ENCODE measurements at places on chromosomes 12 and 14.

GRCh38 chr14:103121846-103122584 lies 1.2 kb upstream of the TNFAIP2 start:
- no peak for DNase-seq

- no peak for DNase-seq
Measured at GRCh38 chr14:89681086-89682018, 264.3 kb upstream of the FOXN3 start.

GRCh38 chr14:89114109-89114508 lies 289.7 kb downstream of the TTC8 start:
- no peak for DNase-seq

DNA sequence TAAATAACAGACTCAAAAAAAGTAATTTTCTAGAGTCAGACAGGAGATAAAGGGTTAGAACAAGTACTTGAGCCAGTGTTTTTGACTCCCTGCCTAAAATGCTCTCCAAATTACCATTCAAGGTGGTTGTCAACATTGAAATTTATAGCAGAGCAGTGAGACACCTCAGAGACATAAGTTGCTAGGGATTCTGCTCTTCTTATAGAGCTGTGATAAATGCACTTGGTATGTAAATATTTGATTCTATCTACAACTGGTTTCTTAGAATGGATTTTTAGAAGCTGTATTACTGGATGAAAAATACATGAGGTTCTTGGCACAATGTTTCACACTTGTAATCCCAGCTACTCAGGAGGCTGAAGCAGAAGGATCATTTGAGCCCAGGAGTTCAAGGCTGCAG lies 83.9 kb upstream of the OSBPL8 start:
- DNase-seq, result no peak

GRCh38 chr12:62401631-62402030 lies 65.0 kb upstream of the MON2 start:
- DNase-seq, result no peak

- DNase-seq, result no peak
Measured at GRCh38 chr12:57129889-57130288, 1.6 kb downstream of the LRP1 start.

GRCh38 chr12:83059107-83059506 lies 372.4 kb downstream of the TMTC2 start:
- no peak for DNase-seq

GRCh38 chr12:116320791-116321217 lies 43.3 kb upstream of the MED13L start:
- no peak for DNase-seq

DNA sequence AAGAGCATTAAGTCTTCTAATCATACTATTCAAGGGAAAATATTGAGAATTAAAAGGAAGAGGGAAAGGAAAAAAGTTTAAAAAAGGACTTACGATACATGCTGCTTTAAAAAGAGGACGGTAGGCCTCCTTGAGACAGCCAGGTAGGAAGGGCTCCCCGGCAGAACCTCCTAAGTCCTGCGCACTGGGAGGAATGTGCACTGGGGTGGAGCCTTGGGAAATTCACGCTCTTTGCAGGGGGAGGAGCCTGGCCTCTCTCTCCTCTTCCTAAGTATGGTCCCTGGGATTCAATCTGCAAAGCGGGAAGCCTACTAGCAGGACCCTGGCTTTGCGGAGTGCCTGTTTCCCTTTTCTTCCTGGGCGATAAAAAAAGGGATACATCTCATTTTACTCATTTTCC lies 553.0 kb downstream of the RPS29 start:
- no peak for DNase-seq

- no peak for DNase-seq
Measured at GRCh38 chr14:47539031-47539461, 136.4 kb downstream of the MDGA2 start.

DNA sequence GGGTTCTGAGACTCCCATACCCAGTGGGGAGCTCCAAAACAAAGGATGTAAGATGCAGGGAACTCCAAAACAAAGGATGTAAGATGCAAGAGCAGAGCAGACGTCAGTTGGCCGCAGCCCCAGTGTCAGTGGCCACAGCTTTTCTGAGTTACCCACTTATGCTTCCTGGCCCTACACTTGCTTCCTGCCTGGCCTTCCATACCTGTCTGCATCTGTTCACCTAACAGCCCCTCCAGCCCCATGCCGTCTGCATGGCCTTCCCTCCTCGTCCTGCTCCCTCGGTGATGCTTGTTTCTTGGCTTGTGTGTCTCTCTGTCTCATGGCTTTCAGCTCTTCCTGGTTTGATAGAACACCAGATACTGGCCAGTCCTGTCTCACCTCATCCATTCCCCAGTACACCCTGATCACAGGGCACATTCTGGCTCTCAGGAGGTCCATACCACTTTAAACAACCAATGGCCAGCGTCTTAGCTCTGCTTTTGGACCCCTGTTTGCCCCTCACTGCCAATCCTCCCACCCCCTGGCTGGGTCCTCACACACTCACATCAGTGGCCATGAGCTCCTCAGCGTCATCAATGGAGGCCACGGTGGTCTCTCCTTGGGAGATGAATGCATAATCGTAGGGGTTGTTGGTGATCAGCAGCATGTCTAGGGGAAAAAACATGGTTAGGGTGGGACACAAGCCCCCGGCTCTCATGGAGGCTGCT lies 5.3 kb downstream of the MYH7 start:
- no peak for DNase-seq

DNA sequence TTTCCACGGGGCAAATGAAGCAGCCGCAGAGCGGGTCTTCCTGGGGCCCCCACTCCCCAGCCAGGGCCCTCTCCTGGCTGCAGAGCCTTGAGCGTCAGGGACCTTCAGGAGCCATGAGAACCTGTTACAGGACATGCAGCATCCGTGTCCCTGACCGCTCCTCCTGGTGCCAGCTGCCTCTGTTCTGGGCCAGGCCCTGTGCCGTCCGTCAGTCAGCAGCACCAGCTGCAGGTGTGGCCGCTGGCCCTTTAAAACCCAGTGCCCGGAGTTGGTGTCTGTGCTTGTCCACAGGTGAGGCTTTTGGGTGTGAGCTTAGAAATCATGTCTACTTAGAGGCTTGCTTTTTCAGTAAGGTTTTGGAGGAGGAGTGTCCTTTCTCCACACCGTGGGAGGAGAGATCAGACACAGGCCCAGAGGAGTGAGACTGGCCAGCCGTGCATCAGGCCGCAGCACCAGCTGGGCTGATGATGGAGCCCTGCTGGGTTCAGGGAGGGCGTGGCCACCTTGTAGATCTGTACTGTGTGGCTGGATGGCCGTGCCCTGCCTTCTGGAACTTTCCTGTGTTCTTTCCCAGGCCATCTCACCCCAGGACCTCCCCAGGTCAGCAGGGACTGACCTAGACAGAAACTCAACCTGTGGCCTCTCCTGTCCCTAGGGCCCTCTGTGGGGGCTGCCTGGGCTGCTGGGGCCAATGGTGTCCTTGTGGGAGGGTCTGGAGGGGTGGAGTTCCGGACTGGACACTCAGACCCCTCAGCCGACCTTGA lies 27.1 kb downstream of the AACS start:
- no peak for DNase-seq

DNA sequence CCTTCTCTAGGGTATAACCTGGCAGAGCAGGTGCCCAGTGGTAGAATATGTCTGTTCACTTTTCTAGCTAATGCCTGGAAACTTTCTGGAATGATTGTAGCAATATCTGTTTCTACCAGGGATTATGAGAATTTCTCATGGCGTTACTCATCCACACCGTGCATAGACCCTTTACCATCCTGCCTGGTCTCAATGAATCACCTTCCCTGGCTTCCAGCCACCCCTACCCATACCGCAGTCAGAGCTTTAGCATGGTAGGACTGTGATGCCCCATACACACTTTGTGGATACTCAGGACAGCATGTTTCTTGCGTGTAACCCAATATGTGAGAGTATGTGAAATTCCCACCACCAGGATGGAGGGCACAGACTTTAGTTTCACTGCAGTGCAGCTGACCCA lies 45.4 kb downstream of the TUNAR start:
- DNase-seq, result no peak

GRCh38 chr12:26121323-26122060 lies 3.3 kb downstream of the BHLHE41 start:
- DNase-seq, result no peak

DNA sequence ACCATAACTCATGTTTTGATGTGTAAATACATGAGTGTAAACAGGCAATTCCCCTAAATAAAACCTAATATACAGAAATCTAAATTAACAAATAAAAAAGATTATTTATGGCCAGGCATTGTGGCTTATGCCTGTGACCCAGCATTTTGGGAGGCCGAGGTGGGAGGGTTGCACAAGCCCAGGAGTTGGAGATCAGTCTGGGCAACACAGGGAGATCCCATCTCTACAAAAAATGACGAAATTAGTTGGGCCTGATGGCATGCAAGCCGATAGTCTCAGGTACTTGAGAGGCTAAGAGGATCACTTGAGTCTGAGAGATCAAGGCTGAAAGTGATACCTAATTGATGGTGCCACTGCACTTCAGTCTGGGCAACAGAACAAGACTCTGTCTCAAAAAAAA lies 48.7 kb downstream of the BCAT1 start:
- no peak for DNase-seq

- no peak for DNase-seq
Measured at GRCh38 chr14:59739794-59740193, 130.8 kb downstream of the RTN1 start.

- no peak for DNase-seq
Measured at GRCh38 chr14:69045857-69046475, 66.9 kb upstream of the ACTN1 start.

GRCh38 chr12:62915204-62915529 lies 19.8 kb downstream of the PPM1H start:
- DNase-seq, result no peak

GRCh38 chr14:78644824-78645559 lies 474.8 kb downstream of the NRXN3 start:
- no peak for DNase-seq

DNA sequence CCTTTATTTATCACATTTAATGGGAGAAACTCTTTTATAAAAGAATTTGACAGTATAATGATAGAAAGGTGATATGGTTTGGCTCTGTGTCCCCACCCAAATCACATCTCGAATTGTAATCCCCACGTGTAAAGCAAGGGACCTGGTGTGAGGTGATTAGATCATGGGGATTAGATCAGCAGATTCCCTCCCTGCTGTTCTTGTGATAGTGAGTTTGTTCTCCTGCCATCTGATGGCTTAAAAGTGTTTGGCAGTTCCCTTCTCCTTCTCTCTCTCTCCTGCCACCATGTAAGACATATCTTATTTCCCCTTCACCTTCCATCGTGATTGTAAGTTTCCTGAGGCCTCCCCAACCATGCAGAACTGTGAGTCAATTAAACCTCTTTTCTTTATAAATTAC lies 1110.3 kb downstream of the FLRT2 start:
- DNase-seq, result no peak

GRCh38 chr12:102061560-102062418 lies at the start of gene WASHC3:
Gene WASHC3, minus strand, starts transcription at chr12:102061991. Its CDS starts 29 bp downstream, at chr12:102061962.
- peak; percentile 92 for DNase-seq

GRCh38 chr12:93849946-93850345 lies 172.8 kb downstream of the CRADD start:
- no peak for DNase-seq

- DNase-seq, result no peak
Measured at GRCh38 chr14:52366796-52367315, 52.7 kb downstream of the PTGER2 start.

All from T-helper 9 cell (primary cell).